ENCODE measurements at places on chromosomes 6 and 20. TPM values are rescaled to one million over a fixed set of nuclear protein-coding genes. Genes with fewer than 3 reads are reported as not detected.

GRCh38 chr6:81682858-81683620, 69.4 kb downstream of the TENT5A start:
- DNase-seq = no peak

GRCh38 chr6:125790358-125791150, at the start of gene NCOA7:
TSS of gene NCOA7 (plus strand) at chr6:125790960. CDS start at chr6:125815355, 24,395 bp downstream.
- DNase-seq = peak; percentile 81

DNA sequence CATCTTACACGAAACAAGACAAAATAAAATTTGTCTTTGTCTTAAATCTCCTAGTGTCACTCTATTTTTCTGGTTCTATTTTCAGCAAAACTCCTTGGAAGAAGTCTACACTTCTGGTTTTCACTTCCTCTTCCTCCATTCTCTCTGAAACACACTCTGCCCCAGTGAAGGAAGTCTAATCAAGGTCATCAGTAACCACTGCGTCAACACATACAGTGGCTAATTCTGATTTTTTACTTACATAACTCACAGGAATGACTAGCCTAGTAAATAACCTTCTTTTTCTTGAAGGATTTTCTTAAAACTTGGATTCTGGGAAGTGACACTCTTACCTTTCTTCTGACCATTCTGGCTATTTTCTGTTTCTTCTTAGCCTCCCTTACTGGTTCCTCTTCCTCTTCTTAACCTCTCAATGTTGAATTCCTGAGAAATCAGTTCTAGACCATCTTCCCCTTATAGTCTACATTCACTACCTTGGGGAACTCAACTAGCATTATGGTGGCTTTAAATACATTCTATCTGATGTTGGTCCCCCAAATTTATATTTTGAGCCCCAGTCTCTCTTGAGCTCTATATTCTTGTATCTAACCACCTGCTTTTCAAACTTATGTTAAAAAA, 37.5 kb downstream of the AIG1 start:
- peak; percentile 22 for DNase-seq

DNA sequence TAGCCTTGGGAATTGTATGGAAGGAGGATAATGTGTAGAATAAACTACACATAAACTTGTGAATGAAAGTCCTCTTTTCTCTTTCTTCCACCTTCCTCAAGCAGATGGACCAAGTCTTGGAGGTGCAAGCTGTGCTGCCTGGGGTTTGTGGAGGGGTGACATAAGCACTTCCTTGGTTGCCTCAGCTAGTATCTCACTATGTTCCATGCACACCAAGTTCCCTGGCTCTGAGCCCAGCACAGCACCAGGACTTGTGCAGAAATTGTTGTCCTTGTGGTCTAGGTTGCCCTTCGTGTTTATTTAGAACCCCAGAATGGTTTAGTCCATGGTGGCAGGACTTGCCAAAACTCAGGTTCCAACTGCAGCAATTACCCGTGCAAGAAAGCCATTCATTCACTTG, 110.3 kb downstream of the MEI4 start:
- DNase-seq = no peak

- no peak for DNase-seq
These were observed 341.0 kb downstream of the ARHGAP18 start for GRCh38 chr6:129368970-129369369.

DNA sequence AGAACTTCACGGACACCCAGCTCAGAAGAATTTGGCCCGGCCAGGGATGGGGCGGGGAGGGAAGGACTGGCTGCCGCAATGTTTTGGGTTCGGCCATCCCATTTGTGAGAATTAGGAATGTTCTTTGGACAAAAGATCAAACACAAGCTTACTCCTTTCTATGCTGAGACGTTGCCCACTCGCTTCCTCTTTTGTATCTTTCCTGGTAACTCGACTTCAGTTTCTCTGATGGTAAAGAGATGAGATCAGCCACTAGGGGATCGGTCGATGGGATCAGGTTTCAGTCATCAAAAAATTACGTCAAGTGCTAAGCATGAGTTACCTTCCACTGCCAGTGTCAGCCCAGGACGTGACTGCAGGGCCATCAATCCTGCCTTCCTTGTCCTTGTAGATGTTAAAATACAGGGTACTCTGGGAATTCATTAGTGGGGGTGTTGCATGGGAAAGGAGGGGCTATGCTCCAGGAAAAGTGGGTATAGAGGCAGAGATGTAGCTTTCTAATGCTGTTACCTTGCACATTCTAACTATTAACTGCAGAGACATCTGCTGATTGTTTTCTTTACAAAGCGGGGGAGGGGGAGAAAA, 190.2 kb downstream of the TSHZ2 start:
- DNase-seq = peak; percentile 31

GRCh38 chr6:142605922-142606485, 304.2 kb downstream of the ADGRG6 start:
- DNase-seq = no peak

C20orf141 gene
- total RNA-seq = not detected

UBE3D gene
- 5.8 TPM for total RNA-seq

RUNX2 gene
- total RNA-seq = 0.05 TPM

SLC17A1 gene
- total RNA-seq = not detected

All from dermis blood vessel endothelial cell (primary cell).